ENCODE measurements at places on chromosomes 1 and 21. TPM values are rescaled to one million over a fixed set of nuclear protein-coding genes. Genes with fewer than 3 reads are reported as not detected.

NCAM2 gene
- polyA plus RNA-seq, result 0.13 TPM

TMEM201 gene
- polyA plus RNA-seq, result 9.1 TPM

DNA sequence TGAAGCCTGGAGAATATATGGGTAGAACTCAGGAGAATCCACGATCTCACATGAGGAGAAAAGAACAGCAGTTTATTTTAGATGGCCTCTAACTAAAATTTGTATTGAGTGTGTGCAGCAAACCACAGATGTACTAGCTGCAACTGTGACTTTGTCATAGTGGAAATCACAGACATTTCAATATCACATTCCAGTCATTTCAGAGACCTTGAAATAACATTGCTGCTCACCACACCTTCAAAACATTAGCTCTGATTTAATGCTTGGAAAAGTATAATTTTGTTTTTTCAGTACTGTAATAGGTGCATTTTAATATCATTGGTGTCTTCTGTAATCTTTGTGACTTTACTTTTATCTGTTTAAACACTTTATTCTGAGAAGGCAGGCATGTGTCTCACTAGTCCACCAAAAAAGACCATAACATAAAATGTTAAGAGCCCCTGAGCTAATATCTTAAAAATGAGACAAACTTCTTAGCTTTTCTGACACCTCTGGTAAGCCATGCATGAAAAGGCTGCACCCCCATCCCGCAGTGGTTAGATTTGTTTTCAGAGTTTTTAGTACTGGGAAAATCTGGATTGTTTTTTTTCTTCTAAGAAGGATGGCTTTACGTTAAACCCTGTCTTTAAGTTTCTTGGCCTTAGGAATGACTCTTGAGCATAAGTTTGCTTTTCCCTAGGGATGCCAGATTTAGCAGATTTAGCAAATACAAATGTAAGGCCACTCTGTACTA, 30.1 kb downstream of the KCNJ15 start:
- H3K27ac ChIP-seq, result no peak overlapping the region
- H3K4me1 ChIP-seq, result peaks cover 6% of the 10 kb centered on the region
- no peak for DNase-seq
- H3K36me3 ChIP-seq, result no peaks in the 10 kb centered on the region
- no peak overlapping the region for H3K4me3 ChIP-seq

- no peaks in the 10 kb centered on the region for H3K36me3 ChIP-seq
- H3K27me3 ChIP-seq, result no peaks in the 10 kb centered on the region
- no peak overlapping the region for H3K27ac ChIP-seq
- H3K4me3 ChIP-seq, result no peak overlapping the region
Measured at GRCh38 chr1:61132645-61133334, 50.4 kb downstream of the NFIA start.

- H3K4me3 ChIP-seq, result no peak overlapping the region
- no peak for DNase-seq
- no peaks in the 10 kb centered on the region for H3K27me3 ChIP-seq
- no peaks in the 10 kb centered on the region for H3K4me1 ChIP-seq
- H3K27ac ChIP-seq, result no peak overlapping the region
- H3K36me3 ChIP-seq, result no peaks in the 10 kb centered on the region
Measured at GRCh38 chr1:22628698-22629444, 7.6 kb upstream of the C1QA start.

DNA sequence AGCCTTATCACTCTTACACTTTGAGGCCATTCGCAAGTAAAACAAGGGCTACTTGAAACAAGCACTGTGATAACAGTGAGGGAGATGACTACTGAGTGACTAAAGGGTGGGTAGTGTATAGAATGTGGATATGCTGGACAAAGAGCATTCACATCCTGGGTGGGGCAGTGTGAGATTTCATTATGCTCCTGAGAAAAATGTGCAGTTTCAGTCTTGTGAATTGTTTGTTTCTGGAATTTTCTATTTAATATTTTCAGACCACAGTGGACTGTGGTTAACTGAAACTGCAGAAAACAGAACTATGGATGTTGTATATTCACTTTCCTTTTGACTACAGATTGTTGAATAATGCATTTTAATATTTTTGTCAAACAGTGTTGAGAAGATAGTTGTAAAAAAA, 25.1 kb upstream of the B3GALT2 start:
- H3K36me3 ChIP-seq, result no peaks in the 10 kb centered on the region
- H3K4me3 ChIP-seq, result no peak overlapping the region
- no peak for DNase-seq
- no peaks in the 10 kb centered on the region for H3K4me1 ChIP-seq
- H3K27me3 ChIP-seq, result no peaks in the 10 kb centered on the region

Data from kidney (tissue), 22 donors.